RCC 7860 (cell line): ENCODE measurements at places on chromosomes 7 and 10.
A peak's percentile ranks its signal among the peaks of the same experiment; 100 is the strongest.

GRCh38 chr10:130513686-130514476, 377.7 kb downstream of the GLRX3 start:
- DNase-seq: no peak

DNA sequence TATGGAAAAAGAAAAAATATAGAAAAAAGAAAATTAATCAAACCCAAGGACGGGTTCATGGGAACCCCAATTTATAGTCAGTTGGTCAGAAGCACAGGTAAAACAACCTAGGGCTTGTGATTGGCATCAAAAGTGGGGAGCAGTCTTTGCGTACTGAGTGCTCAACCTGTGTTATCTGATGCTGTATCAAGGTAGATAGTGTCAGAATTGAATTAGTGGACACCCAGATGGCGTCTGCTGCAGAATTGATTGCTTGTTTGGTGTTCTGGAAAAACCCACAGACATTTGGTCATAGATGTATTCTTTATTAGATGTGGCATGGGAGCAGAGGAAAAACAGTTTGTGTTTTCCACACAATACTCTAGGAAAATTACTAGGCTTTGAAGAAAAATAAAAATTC, 39.6 kb downstream of the NEUROG3 start:
- DNase-seq: no peak

- no peak for DNase-seq
Observed at GRCh38 chr7:86968618-86969017, 90.8 kb downstream of the ELAPOR2 start.

DNA sequence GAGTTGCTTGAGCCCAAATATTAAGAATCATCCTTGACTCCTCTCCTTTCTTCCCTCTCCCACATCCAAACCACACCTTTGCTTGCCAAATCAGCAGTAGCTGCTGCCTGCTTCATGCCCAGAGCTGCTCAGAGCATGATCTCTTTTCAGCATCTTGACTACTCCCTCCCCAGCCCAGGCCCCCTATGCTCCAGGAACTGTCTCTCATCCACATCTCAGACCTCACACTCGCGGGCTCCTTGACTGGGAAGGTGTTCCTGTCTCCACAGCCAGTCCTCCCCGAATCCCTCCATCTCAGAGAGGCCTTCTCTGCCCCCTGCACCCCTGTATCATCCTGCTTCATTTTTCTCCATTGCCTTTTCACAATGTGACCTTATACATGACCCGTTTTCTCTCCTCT, 157.0 kb downstream of the DNAJB6 start:
- DNase-seq: no peak

DNA sequence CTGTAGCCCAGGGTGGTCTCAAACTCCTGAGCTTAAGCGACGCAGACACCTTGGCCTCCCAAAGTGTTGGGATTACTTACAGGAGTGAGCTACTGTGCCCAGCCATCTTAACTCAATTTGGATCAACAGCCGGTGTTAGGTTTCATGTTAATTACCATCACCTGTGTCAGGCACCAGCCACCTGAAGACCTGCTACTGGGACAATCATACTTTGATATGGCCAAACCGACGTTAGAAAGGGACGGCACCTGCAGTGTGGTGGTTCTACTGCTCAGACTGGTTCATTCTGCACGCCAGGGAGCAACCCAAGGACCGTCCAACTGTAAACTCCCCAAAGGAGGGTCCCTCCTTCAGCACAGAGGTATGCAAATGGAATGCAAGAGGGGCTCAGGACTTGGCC, 74.2 kb upstream of the CYTH3 start:
- DNase-seq: no peak

GRCh38 chr10:22619101-22619500, 95.3 kb downstream of the PIP4K2A start:
- no peak for DNase-seq

DNA sequence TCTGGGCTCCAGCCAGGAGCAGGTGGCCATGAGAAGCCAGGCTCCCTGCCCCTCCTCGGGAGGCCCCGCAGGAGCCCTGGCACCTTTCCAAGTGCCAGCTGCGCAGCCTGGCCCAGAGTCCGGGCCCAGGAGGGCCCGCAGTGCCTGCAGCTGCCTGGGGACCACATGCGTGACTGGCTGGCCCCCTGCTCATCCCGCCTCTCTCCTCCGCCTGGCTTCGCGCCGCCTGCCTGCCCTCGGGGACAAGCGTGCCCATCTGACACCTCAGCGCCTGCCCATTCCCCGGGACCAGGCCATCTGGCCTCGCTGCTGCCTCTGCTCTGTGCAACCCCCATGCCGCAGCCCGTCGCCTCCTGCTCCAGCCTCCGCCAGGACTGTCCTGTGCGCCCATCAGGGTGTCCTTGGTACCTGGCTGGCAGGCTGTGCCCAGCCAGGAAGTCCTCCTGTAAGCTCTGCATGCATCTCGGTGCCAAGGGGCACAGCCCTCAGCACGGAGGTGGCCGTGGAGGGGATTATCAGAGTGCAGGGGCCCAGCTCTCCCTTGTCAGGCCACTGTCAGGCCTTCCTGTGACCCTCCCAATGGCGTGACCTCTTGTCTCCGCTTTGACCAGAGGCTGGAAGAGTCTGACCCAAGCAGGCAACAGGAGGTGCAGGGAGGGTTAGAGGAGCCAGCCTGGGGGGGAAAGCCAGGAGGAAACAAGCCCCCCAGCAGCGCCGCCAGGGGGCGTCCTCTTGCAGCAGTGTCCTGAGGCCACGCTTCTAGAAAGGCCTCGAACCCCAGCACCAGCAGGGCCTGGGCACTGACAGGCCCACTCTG, 50.5 kb downstream of the TMEM209 start:
- DNase-seq: no peak

- no peak for DNase-seq
Observed at GRCh38 chr7:90818341-90818740, 222.2 kb downstream of the CDK14 start.

DNA sequence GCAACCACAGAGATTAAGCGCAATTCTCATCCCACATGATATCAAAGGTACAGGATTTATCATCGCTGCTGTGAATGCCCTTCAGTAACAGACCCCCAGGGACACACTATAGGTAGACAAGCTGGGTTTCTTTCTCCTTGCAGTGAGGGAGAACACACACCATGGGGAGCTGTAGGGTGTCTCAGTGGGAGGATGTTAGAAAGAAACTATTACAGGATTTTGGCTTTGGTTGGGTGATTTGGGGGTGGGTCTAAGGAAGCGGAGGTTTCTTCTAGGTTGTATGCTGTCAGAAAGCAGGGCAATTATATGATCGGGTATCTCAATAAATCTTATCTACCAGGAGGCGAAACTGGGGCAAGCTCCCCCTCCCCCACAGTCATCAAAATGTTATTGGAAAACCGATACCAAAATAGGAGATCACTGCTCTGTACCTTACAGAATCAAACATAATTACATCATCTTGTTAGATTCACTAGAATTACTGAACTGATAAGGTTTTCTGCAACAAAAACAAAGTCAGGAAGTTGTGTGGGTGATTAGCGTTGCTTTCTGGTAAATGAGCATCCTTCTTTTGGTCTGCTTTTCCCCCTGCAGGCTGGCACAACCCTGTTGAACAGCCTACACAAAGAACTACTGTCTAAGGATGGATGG, 209.7 kb downstream of the TEX36 start:
- DNase-seq: no peak

GRCh38 chr10:6995341-6995740, 415.3 kb upstream of the PRKCQ start:
- DNase-seq: no peak

GRCh38 chr10:987620-987869, 689 bp upstream of the GTPBP4 start:
- DNase-seq: no peak

GRCh38 chr7:134176037-134176350, 48.9 kb downstream of the LRGUK start:
- no peak for DNase-seq

DNA sequence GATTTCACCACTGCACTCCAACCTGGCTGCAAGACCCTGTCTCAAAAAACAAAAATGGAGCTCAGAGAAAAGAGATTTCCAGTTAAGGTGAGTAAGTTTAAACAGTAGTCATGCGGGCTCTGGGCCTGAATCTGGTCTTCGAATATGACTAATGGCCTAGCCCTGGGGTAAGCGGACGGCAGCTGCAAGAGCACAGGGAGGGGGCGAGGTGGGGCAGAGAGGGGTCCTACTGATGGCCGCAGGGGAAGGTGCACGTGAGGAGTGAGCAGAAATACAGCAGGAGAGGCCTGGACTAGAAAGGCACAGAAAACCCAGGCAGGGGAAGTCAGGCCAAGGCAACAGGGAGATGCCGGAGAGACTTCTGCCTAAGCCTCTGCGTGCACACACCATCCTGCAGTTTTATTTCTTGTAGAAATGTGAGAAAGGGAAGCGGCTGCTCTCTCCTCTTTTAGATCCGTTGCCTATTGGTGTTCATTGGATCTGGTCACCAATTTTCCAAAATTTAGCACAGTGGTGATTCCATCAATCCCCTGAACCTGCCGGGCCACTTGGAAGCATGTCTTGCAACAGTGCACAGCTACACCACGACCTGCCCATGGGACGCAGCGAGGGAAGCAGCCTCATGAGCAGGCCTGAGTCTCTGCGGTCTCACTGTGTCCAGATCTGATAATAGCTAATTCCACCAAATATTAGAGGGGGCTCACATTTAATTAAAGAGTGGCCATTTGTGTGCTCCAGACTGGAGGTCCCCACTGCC, 139.0 kb downstream of the PAXIP1 start:
- no peak for DNase-seq

GRCh38 chr10:27088119-27089044, 11.9 kb downstream of the ANKRD26 start:
- DNase-seq: no peak

DNA sequence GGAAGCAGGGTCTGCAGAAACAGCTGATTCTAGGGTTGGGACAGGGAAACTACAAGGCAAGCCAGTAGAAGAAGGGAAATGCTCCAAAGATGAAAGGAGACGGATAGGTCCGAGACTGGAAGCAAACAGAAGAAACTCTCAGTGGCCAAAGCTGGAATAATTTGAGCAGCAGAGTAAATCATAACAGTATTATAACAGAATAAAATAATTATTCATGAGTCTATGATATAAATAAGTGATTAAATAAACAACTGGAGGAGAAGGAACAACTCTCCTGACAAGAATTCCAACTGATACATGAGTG, 27.6 kb downstream of the EZH2 start:
- no peak for DNase-seq

DNA sequence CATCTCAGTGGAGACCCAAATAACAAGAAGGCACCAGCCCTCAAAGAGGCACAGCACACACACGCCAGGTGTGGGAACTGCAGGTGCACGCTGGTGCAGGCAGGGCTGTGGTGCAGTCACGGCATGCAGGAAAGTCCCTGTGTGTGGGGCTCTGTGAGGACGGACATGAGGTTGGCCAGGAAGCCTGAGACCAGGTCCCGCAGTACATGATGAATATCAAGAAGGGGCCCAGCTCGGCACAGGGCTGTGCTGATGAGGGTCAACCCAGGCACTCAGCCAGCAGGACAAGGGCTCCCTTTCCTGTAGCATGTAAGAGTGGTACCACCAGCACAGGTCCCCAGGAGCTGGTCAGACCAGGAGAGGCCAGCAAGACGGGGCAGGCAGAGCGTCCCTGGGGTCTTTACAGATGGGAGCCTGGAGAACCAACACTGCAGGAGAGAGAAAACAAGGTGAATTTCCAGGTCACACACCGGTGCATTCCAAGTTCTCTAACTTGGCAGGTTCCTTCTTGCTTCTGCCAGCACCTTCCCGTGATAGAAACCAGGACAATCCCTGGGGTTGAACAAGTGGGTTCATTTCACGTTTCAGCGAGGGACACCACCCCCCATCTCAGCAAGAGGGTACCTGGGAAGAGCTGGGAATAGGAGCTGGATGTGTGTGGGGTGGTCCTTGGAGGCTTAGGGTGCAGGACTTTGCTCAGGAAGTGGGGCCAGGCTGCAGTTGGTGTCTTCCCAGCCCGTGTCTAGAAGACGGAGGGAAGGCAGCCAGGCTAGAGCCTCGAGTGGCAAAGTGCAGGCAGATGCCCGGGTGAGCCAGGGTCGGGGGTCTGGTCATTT, 244.8 kb upstream of the TCERG1L start:
- DNase-seq: no peak

- DNase-seq: no peak
Observed at GRCh38 chr7:78203042-78203720, 404.6 kb downstream of the PHTF2 start.

GRCh38 chr10:78964952-78965633, 103.7 kb upstream of the ZMIZ1 start:
- peak; percentile 96 for DNase-seq

DNA sequence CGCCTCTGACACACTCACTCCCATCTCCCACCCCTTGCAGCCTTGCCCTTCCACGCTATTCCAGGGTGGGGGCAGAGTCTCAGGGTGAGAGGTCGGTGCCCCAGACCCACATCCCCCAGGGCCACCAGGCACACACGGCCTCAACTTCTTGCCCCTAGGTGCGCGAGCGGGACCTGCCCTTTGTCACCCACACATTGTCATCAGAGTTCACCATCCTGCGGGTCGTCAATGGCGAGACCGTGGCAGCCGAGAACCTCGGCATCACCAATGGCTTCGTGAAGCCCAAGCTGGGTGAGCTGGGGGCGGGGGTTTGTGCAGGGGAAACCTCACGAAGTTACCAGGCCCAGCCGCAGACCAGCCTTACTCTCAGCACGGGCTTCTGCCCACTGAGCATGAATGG, 53.3 kb downstream of the CASTOR2 start:
- DNase-seq: no peak

DNA sequence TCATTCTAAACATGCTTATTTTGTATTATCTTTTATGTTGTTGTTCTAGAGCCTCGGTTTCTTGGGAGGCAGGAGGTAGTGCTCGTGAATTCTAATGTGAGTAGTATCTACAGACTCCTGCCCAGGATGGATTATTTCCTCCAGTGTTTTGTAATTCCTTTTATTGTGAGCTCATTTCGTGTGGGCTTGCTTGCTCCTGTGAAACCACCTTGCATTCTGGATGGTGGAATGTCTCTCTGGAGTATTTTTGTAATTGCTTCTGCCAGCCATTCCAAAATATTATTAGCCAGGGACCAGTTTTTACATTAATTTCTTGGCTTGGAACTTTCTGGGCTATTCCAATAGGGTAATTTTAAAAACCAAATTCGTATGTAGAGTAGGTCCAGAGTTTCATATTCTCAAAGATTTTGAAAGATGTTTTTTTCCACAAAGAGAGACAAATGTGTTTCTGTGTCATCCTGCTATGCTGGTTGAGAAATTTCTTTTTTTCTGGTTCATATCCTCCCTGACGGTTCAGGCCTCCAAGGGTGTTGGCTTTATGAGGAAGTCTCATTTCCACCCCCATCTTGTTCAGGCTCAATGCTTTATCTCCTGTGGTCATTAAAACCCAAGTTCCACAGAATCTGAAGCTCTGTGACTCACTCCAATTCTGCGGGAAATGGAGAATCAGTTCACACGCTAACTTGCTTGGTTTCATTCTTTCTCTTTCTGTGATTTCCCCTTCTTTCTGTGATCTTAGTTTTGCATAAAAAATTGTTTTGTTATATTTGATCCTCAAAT, 41.7 kb upstream of the CALD1 start:
- peak; percentile 89 for DNase-seq

GRCh38 chr7:81870608-81871007, 100.8 kb upstream of the HGF start:
- DNase-seq: no peak

- DNase-seq: peak; percentile 56
Observed at GRCh38 chr10:126094537-126094936, 198.2 kb downstream of the FANK1 start.

- peak; percentile 98 for DNase-seq
Observed at GRCh38 chr7:130884437-130885417, 150.7 kb upstream of the KLF14 start.

GRCh38 chr7:93374345-93374940, 142.3 kb downstream of the VPS50 start:
- DNase-seq: peak; percentile 29

GRCh38 chr10:48439581-48440041, 133.1 kb downstream of the MAPK8 start:
- DNase-seq: peak; percentile 37
